Right renal cortex interstitium (tissue), 3 donors: ENCODE measurements at places on chromosomes 5 and 9. TPM values are rescaled to one million over a fixed set of nuclear protein-coding genes. Genes with fewer than 3 reads are reported as not detected.

GRCh38 chr9:127863191-127863621 lies 8.7 kb upstream of the ENG start:
- DNase-seq = no peak

GRCh38 chr9:32672469-32672868 lies 37.0 kb upstream of the TAF1L start:
- DNase-seq = no peak

SDHA gene
- polyA plus RNA-seq = 146 TPM

DNA sequence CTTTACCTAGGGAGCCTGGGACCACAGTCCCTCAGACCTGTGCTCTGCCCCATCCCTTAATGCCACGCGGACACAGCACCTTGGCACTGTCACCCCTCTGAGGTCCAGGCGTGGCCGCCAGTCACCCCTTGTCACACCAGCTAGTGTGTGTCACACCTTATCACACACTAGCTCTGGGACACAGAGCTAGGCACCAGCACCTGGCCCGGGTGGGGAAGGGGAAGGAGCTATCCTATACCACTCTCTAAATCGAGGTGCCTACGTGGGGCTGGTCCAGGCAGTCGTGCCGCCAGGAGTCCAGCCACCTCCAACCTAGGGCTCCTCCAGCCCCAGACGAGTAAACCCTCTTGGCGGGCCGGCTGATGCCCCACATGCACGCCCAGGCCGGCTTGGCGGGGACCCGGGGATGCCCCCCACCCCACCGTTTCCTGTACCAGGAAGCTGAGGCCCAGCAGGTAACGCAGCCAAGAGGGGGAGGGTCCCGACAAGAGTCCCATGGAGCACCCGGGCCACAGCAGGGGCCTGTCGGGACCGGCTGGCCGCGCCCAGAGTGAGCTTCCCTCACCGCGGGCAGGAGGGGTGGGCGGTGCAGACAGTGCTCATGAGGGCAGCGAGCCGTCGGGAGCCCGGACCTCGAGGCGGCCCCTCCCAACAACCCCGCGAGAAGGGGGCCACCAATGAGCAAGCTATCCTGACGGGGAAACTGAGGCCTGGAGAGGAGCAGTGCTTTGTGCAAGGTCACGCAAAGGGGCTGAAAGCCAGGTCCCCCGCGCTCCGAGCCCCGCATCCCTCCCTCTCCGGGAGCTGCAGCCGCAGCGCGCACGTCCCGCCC lies 550 bp downstream of the CORO2A start:
- DNase-seq = no peak

PCA3 gene
- polyA plus RNA-seq = 0.26 TPM
